D341Med (cell line): ENCODE measurements at places on chromosomes 6 and 20.

- no peak for DNase-seq
Observed at GRCh38 chr6:11208854-11209253, 23.6 kb downstream of the NEDD9 start.

DNA sequence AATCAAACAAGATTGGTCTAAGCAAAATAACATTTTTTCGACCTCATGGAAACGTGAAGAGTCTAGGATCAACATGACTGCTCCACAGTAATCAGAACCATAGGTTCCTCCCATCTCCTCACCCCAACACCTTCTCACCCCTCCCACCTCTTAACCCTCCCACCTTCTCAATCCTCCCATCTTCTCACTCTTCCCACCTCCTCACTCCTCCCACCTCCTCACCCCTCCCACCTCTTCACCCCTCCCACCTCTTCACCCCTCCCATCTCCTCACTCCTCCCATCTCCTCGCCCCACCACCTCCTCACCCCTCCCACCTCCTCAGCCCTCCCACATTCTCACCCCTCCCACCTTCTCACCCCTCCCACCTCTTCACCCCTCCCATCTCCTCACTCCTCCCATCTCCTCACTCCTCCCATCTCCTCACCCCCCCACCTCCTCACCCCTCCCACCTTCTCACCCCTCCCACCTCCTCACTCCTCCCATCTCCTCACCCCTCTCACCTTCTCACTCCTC lies 567.4 kb downstream of the C6orf118 start:
- no peak for DNase-seq

GRCh38 chr6:87858440-87858839 lies 156.4 kb upstream of the AKIRIN2 start:
- no peak for DNase-seq

- no peak for DNase-seq
Observed at GRCh38 chr6:25930532-25931410, at the start of gene SLC17A2. Gene SLC17A2 (minus strand): TSS chr6:25930691. CDS start chr6:25925796, 4,895 bp downstream.

DNA sequence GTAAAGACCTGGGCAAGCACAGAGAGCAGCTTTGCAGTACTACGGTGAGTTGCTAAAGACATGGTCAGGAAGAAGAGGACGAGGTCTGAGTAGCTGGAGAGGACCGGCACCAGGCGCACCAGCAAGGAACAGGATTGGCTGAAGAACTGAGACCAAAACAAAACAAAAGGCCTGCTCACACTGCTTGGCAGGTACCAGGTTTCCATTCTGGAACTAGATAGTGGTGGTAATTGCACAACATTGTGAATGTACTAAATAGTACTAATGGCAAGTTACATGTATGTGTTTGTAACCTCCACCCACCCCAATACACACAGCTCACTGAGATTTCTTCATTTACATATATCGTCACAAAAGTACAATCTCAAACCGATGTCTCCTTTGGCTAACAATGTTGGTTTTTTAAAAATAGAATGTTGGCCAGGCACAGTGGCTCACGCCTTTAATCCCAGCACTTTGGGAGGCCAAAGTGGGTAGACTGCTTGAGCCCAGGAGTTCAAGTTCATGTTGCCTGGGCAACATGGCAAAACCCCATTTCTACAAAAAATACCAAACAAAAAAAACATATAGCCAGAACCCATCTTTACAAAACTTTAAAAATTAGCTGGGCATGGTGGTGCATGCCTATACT lies 32.5 kb upstream of the LYRM2 start:
- DNase-seq, result no peak

DNA sequence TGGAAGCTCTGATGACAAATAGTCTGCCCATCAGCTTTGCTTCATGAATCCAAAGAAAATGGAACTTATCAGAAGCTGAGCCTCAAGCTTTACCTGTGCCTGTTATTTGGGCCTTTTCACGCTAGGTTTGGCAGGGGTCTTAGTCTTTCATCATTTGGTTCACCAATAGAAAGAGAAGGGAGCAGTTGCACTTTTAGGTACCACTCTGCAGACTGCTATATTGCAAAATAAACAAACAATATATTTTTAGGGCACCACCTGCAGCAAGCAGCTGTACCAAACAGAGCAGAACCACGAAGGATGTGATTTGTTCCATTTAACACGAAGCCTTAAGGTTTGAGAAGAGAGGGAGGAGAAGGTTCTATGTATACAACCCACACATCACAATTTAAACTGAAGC lies 291.4 kb upstream of the RNF217 start:
- DNase-seq, result no peak

GRCh38 chr6:11865680-11866300 lies 87.2 kb upstream of the ADTRP start:
- DNase-seq, result no peak

DNA sequence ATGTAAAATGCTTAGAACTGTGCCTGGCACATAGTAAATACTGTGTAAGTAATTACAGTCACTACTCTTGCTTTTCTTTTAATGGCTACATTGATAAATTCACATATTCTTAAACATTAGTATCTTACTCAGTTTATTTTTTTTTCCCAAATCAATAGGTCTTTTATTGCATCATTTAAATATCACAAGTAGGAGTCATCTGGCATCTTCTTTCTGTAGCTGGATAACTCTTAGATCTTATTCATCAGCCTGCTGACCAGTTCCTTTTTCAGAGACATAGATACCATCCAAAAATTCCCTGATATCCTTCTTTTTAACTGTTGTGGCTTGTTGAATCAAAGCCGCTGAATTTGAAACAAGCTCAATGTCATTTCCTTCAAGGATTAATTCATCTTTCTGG lies 20.0 kb upstream of the PHF3 start:
- DNase-seq, result no peak

- no peak for DNase-seq
Observed at GRCh38 chr6:24740861-24741260, 21.9 kb upstream of the C6orf62 start.

- DNase-seq, result no peak
Observed at GRCh38 chr6:157268396-157268795, 54.9 kb downstream of the TMEM242 start.

DNA sequence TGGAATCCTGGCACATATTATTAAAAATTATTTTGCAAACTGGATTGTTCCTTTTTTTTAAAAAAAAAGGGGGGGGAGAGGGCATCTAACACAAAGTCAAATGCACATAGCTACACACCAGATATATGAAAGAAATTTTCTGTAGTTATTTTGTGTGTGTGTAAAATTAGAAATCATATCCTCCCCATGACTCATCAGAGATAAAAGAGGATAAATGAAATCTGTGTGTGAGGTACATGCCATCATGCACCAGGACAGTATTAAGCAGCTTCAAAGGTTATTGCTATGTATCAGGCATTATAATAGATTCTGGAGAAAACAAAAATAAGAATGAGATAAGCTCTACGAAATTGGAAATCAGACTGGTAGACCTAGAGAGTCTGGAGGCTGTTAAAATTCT lies 5.2 kb downstream of the BTBD9 start:
- no peak for DNase-seq

- no peak for DNase-seq
Observed at GRCh38 chr6:107661291-107661690, 162.8 kb downstream of the SCML4 start.

DNA sequence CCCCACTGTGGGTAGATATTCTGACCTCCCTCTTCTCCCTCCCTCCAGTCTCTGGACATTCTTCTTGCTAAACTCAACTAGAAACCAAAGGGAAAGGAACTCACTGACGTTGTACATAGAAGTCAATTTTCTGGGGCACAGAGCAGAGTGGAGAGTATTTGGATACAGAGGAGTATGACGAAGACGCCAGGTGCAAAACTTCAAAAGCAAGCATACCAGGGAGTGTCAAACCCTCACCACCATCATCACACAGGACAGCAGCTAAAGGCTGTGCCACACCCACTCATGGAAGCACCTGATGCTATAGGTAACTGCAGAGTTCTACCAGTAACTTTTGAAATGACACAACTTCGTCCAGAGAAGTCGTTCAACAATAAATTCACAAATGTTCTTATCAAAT lies 64.8 kb downstream of the FYN start:
- DNase-seq, result no peak

DNA sequence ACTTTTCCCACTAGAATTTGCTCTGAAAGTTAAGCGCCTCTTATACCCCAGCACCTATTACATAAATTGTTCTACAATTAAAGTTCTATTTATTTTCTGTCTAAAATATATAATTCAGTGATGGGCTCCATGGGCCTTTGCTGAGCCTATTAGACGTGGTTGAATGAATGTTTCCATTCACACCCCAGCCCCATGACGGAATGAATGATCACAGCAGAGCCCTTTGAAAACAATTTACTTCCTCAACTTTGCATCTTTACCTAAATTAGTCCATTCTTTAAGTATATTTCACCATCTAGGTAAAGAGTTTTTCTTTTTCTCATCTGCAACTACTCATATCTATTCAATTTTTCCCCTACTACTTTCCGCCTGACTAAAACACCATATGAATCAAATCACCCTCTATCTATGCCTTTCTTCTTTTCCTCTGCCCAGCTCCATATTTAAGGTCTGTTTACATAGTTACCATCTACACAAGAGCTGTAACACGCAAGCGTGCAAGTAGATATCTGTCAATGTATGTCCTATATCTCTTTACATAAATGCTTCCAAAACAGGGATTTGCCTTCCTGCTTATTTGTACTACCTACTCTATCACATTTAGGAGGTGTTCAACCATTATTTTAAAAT lies 69.7 kb downstream of the ECT2L start:
- no peak for DNase-seq

DNA sequence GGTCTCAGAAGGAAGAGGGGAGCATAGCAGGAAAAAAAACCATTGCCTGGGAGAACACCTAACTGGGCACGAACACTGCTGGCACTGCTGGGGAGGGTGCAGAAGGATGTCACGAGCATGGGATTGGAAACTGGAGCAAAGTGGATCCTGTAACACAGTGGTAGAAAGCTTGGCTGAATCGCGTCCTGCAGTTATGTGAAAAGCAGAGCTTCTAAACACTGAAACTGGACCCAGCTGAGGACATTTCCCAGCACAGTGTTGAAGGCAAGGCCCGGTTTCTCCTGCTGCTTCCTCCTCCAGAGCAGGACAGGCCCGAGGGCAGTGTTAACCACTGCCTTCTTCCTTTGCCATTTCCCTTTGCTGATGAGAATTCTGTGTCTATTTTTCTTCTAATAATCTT lies 6.7 kb downstream of the APMAP start:
- no peak for DNase-seq

- no peak for DNase-seq
Observed at GRCh38 chr6:12017876-12018401, 5.8 kb downstream of the HIVEP1 start.

- DNase-seq, result no peak
Observed at GRCh38 chr20:25397821-25398220, 7.2 kb upstream of the ABHD12 start.

- DNase-seq, result no peak
Observed at GRCh38 chr6:138907167-138907566, 80.9 kb downstream of the REPS1 start.

GRCh38 chr6:73169111-73169510 lies 56.2 kb downstream of the KHDC1L start:
- DNase-seq, result no peak
